ENCODE measurements at places on chromosomes 4 and X.
A peak's percentile ranks its signal among the peaks of the same experiment; 100 is the strongest.

DNA sequence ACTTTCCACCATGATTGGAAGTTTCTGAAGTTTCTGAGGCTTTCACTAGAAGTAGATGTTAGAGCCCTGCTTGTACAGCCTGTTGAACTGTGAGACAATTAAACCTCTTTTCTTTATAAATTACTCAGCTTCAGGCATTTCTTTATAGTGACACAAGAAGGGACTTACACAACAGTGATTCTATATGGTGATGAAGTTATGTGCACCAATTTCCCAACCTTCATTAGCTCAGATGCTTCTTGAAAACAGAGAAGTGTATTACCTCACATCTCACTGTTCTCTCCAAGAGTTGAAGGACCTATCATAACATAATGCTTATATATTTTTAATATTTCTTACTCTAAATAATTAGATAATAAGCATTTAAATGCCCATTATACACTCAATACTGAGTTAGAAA lies 202.1 kb upstream of the ANXA10 start:
- no peak for DNase-seq

- no peak for DNase-seq
These were observed 203.0 kb downstream of the BMPR1B start for GRCh38 chr4:94960708-94961107.

GRCh38 chrX:118484216-118484903 lies 11.3 kb upstream of the DOCK11 start:
- no peak for DNase-seq

- DNase-seq = no peak
These were observed 559.3 kb upstream of the ZFP42 start for GRCh38 chr4:187436251-187436650.

DNA sequence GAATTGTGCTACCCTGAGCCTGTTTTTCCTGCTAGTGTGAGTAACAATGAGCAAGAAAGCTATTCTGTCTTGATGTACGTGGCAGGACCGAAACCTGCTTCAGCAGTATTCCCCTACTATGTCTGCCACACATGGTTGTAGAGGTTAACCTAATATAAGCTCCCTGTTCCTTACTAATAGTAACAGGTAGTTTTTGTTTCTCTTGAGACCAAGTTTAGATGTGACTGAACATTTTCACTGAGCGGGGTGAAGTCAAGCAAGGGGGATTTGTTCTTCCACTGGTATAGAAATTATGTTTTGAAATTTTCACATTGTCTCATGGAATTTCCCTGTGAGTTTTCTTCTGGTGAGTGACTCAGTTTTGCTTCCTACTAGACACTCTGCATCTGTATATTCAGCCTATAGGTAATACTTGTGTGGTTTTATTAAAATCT lies 37.3 kb downstream of the RRAGB start:
- no peak for DNase-seq

- DNase-seq = no peak
These were observed 292.5 kb downstream of the USP46 start for GRCh38 chr4:52366621-52367020.

GRCh38 chrX:73577361-73577760 lies 14.4 kb downstream of the CHIC1 start:
- no peak for DNase-seq

- no peak for DNase-seq
These were observed 146.4 kb upstream of the EDNRA start for GRCh38 chr4:147334478-147334877.

- no peak for DNase-seq
These were observed 152.4 kb downstream of the TSPAN5 start for GRCh38 chr4:98505992-98506391.

GRCh38 chr4:99447079-99447478 lies 11.9 kb upstream of the ADH7 start:
- DNase-seq = no peak

DNA sequence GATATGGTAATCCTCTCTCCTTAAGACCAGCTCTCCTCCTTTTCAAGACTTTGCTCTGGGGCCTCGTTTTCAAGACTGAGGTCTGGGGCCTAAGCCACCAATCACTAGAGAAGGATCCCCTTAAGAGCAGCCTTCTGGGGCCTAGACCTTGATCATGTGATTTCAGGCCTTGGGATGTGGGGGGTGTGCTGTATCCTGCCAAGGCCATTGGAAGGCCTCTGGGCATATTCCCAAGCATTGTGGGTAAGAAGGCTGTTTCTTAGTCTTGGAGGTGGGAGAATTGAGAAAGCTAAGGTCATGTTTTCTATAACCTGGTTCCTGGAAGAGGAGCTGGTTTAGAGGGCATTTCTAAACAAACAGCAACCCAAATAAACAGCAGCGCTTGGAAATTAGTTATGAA lies 12.1 kb downstream of the TMEM164 start:
- DNase-seq = no peak

DNA sequence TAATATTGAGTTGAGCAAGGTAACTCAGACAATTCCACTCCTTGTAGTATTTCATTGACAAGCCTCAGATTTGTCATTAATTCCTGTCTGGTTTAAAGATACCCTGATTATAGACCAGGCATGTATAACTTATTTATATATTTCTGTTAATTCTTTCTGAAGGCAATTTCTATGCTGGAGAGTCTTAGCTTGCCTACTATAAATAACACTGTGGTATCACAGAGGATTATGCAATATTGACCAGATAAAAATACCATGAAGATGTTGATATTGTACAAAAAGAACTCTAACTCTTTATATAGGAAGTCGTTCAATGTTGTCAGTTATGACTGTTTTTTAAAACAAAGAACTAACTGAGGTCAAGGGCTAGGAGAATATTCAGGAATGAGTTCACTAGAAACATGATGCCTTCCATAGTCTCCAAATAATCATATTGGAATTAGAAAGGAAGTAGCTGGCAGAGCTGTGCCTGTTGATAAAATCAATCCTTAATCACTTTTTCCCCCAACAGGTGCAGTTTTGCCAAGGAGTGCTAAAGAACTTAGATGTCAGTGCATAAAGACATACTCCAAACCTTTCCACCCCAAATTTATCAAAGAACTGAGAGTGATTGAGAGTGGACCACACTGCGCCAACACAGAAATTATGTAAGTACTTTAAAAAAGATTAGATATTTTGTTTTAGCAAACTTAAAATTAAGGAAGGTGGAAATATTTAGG lies 821 bp downstream of the CXCL8 start:
- DNase-seq = no peak

DNA sequence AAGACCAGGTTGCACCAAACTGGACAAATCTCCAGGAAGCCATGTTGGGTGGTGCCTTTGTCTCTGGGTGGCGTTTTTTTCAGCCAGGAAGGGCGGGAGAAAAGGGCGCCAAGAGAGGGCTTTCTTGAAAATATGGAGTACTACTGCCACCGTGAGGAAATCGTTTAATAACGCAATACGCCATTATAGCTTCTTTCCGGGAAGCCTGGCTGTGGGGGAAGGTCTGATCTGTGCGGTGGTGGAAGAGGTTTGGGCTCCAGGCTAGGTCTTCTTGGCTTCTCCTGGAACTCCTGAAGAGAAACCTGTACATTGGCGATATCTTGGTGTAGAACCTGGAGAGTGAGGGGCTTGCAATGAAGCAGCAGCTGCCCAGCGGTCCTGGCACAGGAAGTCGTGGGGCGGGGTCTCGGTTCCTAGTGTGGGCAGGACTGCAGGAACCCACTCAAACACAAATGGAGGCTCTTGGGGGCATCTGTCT lies 202.7 kb downstream of the OR13H1 start:
- DNase-seq = peak; percentile 79

- DNase-seq = no peak
These were observed 3.8 kb downstream of the ARHGAP10 start for GRCh38 chr4:147735413-147736301.

DNA sequence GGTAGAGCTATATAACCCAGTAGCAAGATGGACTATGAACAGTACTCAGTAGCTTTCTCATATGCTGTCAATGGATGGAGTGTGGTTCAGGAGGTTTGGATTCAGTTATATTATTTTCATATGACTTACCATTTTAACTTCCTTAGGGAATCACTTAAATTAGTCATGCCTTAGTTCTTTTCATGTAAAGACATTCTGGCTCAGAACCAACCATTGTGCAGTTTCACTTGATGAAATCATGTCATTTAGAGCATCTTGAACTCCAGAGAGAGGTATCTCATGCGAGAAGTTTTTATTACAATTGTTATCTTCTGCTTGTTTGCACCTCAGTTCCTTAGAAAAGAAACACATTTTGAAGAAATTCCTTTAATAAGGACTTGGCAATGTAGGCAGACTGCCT lies 55.8 kb downstream of the IL1RAPL2 start:
- DNase-seq = no peak

DNA sequence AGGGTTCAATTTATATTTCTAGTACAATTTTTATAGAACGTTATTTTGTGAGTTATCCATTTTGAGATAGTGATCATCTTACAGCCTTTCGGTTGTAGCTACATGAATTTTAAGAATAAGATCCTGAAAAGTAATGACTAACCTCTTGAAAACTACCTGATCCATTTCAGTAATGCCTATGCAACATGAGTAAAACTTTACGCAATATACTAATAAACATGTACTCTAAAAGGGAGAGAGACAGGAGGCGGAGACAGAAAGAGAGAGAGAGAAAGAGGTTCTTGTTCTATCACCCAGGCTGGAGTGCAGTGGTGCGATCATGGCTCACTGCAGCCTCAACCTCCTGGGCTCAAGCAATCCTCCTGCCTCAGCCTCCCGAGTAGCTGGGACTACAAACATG lies 816.1 kb downstream of the CCSER1 start:
- no peak for DNase-seq

DNA sequence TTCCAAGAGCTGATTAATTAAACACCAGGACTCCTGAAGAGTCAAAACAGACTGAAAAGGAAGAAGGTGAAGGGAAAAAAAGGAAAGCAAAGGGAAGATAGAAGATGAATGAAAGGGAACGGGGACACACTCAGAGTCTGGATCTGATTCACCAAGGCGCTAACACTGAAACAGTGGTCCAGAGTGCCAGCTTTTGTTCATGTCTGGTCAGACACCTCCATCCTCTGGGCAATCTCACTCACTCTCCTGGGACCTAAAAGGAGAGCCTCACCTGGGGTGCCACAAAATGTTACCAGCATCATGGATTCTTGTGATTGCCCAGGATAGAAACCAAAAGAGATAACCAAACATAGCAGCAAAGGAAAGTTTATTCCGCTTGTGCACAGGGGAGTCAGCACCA lies 120.3 kb upstream of the AFF2 start:
- DNase-seq = no peak

DNA sequence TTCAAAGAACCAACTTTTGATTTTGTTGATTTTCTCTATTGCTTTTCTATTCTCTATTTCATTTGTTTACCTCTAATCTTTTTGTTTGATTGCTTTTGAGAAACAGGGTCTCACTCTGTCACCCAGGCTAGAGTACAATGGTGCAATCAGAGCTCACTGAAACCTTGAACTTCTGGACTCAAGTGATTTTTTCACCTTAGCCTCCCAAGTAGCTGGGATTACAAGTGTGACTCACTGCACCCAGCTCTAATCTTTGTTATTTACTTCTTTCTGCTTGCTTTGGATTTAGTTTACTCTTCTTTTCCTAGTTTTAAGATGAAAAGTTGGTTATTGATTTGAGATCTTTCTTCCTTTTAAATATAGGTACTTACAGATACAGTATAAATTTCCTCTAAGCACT lies 26.2 kb downstream of the RAB9B start:
- DNase-seq = no peak

- peak; percentile 43 for DNase-seq
These were observed 6.7 kb upstream of the HSD17B10 start for GRCh38 chrX:53440621-53441517.

- DNase-seq = no peak
These were observed 45.6 kb downstream of the TMEM154 start for GRCh38 chr4:152634110-152634760.

GRCh38 chr4:106497271-106497670 lies 128.7 kb upstream of the GIMD1 start:
- DNase-seq = no peak

DNA sequence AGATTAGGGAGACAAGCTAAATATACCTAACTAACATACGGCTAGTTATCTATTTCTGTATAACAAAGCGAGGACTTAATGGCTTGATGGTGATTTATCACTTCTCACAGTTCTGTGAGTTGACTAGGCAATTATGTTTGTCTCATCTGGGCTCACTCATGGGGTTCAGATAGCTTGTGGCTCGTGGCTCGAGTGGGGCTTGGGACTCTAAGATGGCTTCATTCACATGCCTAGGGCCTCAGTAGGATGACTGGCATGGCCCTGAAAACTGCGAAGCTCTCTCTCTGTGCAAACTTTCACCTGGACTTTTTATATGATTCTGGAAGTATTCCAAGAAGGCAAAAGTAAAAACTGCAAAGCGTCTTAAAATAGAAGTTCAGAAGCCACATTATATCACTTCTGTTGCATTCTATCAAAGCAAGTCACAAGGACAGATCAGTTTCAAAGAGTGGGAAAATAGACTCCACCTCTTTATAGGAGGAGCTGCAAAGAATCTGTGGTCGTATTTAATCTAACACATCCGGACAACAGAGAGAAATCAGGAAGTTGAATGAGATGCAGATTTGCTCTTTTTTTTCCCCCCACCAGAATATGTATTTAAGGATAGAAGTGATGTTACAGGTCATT lies 491.2 kb downstream of the INPP4B start:
- no peak for DNase-seq

- DNase-seq = no peak
These were observed 302.6 kb downstream of the CBLL2 start for GRCh38 chrX:22575161-22575845.

DNA sequence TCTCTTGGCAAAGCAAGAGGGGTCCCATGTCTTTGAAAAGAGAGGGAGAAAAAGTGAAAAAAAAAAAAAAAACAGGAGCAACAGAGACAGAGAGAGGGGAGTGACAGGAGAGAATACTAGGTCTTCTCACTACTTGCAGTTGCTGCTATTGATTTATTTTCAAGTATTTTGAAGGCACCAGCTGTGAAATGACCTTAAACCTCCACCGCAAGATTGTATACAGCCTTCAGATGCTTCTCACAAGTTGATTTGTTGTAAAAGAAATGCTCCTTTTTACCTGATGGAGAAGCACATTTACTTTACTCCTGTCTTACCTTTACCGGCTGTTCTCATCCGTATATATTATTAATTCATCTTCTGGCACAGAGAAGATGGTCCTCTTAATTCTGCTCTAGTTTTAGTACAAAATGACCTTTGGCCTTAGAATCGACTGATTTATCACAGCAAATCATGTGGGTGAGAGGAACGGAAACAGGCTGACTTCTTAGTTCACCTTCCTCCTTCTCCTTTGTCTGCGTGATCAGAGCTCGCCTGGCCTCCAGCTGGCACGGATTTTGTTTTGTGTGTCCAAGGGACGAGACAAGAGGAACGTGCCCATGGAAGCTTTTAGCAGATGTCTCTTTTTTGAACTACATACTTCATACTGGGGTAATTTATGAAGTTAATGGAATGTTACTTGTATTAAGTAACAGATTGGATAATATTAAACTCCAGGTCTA lies 82.4 kb upstream of the PACRGL start:
- DNase-seq = peak; percentile 32

DNA sequence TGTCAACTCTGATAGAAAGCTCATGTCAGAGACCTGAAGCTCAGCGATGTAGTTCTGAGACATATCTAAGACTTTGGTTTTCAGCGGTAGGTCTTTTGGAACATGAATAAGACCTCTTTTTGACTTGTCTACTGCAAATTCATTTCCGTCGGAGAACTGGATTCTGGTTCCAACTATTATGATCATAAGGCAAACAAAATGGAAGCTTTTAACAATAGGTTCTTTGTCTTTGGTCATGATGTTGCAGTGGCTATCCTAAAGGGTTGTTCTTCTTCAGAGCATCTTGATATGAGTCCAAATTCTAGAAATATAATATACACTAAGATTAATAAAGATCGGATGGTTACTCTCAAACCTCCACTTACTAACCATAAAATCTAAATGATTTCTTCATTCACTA lies 24.6 kb upstream of the TLR1 start:
- DNase-seq = no peak

- DNase-seq = no peak
These were observed 8.4 kb downstream of the NIPAL1 start for GRCh38 chr4:48025005-48025404.

Measured in head of caudate nucleus (tissue), 42 donors.